WTC11 (cell line): ENCODE measurements at places on chromosomes 13 and 19. TPM values are rescaled to one million over a fixed set of nuclear protein-coding genes. Genes with fewer than 3 reads are reported as not detected.

ZFR2 gene
- total RNA-seq = 17.5 to 25.5 TPM (median 22.6 TPM) in 3 replicates

IQCN gene
- 0.46 to 1.0 TPM (median 0.61 TPM) in 3 replicates for total RNA-seq

PRTN3 gene
- total RNA-seq = 0.53 to 0.82 TPM (median 0.61 TPM) in 3 replicates

PALM3 gene
- total RNA-seq = 25.9 to 31.1 TPM (median 28.6 TPM) in 3 replicates

FFAR3 gene
- not detected in 3 replicates for total RNA-seq

GPR12 gene
- 0.07 to 0.09 TPM in 2 of 3 replicates, not detected in the other for total RNA-seq

DNA sequence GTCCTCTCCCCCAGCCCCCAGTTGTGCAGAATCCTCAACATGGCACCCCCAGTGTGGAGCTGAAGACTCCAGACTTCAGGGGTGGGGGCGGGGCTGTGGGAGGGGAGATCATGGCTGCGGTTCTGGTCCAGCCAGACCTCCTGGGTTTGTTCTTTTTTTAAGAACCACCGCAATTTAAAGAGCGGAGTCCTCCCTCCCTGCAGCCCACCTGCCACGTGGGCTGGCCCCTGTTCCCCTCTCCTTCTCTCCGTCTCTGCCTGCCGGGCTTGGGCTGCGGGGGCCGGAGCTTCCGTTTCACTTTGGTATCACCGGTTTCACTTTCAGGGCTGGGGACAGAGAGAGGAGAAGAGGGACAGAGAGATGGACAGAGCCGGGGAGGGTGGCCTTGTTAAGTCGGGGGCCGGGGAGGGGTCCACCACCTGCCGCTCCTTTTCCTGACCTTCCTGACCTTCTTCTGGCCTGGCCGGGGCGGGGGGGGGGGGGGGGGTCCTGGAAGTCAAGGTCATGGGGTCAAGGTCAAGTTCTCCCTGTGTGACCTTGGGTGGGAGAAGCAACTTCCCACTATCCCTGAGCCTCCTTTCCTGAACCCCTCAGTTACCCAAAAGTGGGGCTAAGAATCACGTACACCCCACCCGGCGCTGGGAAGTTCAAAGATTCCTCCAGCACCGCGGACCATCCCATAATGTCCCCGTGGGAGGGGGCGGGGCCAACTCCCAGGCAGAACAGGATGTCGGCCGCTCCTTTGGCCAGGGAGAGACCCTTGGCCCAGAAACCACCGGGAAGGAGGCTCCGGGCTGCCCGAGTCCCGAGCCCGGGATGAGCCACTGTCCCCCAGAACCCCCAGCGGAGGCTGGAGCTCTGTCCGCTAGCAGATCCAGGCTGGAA is 11.3 kb upstream of the ZBTB7A start:
- peak; percentile 62 for DNase-seq

GRCh38 chr19:49512970-49513745 is 697 bp downstream of the FCGRT start:
- peak; percentile 65 for DNase-seq

DNA sequence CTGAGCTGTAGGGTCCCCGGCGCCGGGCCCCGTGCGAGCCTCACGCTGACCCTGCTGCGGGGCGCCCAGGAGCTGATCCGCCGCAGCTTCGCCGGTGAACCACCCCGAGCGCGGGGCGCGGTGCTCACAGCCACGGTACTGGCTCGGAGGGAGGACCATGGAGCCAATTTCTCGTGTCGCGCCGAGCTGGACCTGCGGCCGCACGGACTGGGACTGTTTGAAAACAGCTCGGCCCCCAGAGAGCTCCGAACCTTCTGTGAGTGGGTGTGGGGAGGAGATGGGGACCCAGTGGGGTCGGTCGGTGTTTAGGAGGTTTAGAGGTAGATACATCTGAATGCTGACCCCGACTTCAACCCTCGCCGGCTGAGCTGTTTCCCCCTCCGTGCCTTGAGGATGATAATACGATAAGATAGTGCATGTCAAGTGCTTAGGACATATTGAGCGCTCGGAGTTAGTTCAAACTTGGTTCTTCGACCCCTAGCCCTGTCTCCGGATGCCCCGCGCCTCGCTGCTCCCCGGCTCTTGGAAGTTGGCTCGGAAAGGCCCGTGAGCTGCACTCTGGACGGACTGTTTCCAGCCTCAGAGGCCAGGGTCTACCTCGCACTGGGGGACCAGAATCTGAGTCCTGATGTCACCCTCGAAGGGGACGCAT is 1.9 kb downstream of the ICAM5 start:
- DNase-seq = no peak

DNA sequence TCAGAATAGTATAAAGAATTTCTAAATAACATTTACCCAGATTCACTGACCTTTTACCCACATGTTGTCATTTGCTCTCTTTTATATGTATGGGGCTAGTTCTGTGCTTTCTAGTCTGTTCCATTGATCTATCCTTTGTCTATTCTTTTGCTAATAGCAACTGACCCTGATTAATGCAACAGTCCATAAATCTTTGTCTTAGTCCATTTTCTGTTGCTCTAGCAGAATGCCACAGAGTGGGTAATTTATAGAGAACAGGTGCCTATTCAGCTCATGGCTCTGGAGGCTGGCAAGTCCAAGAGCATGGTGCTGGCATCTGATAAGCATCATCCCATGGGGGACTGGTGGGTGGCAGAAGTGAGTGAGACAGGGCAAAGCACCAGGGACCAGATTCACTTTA is 52.1 kb downstream of the LHFPL6 start:
- DNase-seq = no peak

DNA sequence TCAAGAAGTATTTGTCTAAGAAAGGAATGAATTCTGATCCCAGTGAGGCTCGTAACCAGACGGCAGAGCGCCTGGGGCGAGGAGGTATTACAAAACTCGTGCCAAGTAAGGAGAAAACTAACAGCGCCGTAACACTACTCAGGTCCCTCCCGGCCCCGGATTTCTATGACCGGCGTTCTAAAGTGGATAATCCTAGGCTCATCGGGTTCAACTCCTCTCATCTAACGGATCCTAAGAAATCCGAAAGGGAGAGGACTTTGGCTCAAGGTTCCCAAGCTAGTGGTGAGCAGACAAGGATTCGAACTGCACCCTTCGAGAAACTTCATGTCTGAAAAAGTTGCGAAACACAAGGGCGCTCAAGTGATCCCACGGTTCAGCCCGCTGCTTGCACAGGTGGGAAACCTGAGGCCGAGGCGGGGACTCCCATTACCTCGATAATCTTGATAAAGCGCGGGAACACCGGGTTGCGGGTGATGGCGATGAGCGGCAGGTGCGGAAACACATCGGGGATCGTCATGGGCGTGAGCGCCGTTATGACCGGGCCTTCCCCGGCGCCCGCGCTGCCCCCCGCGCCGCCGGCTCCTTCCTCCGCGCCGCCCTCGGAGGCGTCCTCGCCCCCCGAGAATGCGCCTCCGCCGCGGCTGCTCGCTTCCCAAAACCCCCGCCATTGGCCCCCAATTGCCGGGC is 529 bp downstream of the LONP1 start:
- no peak for DNase-seq

DNA sequence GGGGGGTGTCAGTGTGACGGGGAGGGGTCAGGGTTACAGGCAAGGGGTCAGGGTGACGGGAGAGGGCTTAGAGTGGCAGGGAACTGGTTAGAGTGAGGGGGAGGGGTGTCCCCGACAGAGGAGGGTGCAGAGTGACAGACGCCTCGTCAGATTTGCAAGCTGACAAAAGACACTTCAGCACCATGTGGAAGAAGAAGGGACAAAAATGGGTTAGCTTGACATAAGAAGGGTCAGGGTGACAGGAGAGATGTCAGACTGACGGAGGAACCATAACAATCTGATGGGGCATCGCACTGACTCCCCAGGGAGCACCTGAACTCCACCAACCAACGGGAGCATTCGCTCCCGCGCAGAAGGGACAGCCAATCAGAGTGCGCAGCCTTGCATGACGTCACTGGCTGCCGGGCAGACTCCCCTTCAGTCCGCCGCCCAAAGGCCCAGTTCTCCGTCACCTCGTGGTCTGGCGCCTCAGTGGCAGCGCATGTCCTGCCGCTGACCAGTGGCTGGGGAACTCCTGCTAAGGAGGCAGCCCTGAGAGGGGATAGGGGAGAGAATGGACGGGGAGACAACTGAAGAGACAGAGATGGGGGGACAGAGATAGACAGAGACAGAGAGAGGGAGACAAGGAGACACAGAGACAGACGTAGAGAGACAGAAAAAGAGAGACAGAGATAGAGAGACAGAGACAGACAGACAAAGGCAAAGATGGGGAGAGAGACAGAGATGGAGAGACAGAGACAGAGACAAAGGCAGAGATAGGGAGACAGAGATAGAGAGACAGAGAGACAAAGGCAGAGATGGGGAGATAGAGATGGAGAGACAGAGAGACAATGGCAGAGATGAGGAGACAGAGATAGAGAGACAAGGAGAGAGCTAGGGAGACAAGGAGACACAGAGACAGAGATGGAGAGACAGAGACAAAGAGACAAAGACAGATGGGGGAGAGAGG is 30.2 kb downstream of the C19orf81 start:
- peak; percentile 90 for DNase-seq

GRCh38 chr13:27171244-27171826 is at the start of gene USP12:
USP12 (minus strand) TSS chr13:27171811; CDS start chr13:27171639, 172 bp downstream.
- DNase-seq = peak; percentile 67

DNA sequence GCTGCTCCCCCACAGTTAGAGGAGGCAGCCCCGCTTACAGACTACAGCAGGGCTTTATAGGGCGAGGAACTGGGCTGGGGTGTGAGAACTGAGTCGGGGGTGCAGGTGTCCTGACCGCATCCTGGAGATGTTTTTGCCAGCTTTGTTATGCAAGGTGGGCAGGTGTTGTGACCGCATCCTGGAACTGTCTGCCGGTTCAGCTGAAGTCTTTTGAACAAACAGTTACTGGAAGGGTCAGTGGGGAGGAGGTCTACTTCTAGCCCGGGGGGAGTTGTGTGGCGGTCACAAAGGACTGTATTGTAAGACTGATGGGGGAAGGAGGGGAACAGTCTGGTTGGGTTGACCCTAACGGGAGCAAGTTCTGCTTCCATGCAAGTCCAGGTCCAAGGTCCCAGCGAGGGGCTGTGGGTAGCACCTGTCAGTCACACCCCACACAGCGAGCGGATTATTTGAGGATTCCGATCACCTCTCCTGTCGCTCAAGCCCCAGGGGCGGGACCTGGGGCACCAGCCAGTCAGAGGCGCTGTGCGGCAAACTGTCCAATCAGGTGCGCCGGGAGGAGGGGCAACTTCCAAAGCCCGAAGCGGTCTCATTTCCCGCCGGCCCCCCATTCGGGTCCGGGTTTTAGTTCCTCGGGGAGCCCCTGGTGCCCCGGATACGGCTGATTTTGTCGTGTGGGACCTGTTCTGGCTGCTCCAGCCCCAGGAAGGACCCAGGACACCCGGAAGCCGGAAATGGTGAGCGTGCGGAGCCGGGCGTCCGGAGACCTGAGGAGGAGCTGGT is at the start of gene ZNF101:
Gene ZNF101, plus strand, starts transcription at position 610 of the 783 bp plus-strand sequence. Its CDS starts 125 bp downstream, at position 735.
- DNase-seq = peak; percentile 98

DNA sequence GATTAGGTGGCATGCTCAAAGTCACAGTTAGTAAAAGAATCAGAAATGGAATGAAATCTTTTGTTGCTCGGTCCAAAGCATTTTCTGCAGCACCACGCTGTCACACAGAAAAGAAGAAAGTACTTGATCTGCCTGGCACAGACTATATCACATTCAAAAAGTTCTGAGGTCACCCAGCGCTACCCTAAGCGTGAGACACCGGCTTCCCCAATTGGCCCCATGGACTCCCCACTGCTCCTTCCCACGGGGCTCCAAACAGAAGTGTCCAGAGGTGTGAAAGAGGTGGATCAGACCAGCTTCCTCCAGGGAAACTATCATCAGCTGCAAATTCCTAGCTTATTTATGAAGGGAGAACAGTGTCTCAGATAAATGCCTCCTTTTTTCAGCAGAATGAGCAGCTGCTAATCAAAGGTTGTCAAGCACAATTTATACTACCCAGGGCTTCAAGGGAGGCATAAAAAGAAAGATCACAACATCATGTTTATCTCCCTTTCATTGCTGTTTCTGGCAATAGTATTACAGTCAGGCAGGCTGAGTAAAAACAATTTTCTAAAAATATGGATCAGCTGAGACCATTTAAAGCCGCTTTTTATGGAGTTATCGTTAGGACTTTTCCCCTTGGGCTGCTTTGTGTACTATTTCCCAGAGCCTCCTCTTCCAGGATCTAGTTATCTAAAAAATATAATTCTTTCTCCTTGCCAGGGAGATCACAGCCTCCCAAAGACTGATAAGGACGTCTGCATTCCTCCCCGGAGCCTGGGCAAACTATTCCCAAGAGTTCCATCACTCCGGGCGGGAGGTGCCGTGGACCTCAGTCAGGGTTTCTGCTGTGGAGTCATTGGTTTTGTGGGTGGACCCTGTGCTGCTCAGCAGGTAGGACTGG is 208.0 kb downstream of the LHFPL6 start:
- no peak for DNase-seq

DNA sequence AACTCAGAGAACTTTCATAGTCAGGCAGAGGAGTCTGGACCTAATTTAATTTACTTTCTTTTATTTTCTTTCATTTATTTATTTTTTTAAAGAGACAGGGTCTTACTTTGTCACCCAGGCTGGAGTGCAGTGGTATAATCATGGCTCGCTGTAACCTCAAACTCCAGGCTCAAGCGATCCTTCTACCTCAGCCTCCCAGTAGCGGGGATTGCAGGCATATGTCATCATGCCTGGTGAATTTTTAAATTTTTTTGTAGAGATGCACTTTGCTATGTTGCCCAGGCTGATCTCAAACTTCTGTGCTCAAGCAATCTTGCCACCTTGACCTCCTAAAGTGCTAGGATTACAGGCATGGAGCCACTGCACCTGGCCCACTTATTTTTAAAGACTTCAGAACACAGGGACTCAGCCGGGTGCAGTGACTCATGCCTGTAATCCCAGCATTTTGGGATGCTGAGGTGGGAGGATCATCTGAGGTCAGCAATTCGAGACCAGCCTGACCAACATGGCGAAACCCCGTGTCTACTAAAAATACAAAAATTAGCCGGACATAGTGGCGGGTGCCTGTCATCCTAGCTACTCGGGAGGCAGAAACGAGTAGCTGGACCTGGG is 50.6 kb downstream of the KLF5 start:
- no peak for DNase-seq

GRCh38 chr13:86665842-86666241 is 866.6 kb upstream of the SLITRK6 start:
- DNase-seq = no peak

GRCh38 chr13:109233293-109233692 is 553.1 kb downstream of the IRS2 start:
- DNase-seq = no peak

DNA sequence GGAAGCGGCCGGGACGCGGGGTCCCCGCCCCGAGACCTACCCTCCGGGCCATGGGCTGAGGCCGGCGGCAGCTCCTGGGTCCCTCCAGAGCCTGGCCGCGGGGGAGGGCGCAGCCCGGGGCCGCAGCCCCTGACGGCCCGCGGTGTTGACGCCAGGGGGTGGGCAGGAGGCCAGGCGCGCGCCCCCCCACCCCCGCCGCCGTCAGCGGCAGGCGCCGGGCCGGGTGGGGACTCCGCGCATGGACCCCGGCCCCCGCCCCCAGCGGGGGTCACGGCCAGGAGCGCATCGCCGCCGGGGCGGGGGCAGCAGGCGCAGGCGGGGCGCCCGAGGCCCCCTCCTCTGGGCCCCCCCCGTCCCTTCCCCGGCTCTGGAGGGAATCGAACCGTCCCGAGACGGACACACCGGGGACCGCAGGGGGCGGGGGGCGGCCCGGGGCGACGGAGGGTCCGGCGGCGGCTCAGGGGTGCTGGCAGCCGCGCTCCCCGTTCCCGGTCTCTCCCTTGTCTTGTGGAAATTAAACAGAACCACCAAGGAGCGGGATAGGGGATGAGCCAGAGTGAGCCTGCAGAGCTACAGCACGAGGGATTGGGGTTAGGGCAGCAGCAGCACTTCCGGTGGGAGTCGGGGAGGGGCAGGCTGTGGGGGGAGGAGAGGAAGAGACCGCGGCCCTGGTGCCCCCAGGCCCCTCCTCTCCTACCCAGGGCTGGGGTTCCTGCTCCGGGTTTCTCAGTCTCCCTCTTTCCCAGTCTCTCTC is at the start of gene MEIS3:
Gene MEIS3, minus strand, starts transcription at position 498 of the 754 bp plus-strand sequence. Its CDS starts 446 bp downstream, at position 52.
- DNase-seq = no peak
